Effector memory CD4-positive, alpha-beta T cell (primary cell): ENCODE measurements at places on chromosomes 7 and 10.

DNA sequence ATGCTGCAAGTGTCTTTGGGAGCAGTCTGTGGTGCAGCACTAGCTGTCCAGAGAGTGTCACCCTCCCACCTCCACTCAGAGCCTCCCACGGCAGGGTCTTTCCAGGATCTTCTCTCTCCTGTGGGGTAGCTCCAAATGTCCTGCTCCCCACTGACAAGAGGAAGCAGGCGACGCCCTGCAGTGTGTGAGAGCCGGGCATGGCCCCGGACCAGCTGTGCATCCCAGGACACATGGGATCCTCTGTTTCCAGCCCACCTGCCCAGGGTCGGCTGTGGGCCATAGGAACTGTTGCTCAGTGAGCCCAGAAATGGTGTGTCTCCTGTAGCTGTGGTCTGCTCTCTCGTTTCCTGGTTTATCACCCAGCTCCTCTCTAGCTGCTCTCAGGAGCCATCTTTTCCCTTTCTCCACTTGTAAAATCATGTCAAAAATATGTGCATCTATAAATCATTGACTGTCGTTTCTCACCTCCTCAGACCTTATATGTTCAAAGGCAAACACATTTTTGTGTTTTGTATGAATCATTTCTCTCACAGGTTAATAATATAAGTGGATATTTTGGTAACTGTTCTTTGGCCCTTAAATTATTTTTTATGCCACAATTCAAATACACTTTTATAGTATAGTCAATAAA lies 74.9 kb downstream of the VWC2 start:
- no peak for DNase-seq

DNA sequence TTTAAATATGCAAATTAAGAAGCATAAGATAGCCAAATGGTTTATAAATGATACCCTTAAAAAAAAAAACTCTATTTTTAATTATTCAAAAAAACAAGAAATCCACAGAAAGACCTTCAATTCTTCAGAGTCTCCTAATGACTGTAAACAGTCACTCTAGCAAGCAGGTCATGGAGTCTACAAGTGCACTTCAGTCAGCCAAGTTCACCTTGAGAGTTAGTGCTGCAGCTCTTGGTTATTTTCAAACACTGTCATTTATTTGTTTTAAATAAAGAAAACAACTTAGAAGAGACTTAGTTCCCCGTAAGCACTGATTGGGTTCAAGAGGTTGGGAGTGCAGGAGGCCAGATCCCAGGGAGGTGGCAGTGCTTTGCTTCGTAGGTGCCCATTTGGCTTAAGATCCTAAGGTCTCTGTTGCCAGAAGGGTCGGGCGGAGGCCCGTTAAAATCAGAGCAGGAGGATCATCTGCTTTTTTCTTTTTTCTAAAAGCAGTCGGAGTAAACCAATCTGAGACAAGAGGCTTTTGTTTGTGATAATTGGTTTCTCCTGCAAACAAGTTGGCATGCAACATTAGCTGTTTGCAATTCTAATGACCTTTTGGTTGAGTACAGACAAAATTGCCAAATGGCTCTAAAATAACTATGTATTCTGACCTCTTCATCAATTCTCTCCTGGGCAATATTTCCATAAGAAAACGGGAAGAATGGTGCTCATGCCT lies 86.4 kb upstream of the ELMO1 start:
- no peak for DNase-seq

GRCh38 chr10:67668448-67668847 lies 27.5 kb downstream of the CTNNA3 start:
- no peak for DNase-seq

GRCh38 chr7:130286881-130287280 lies 6.1 kb upstream of the CPA4 start:
- DNase-seq, result no peak

- no peak for DNase-seq
Measured at GRCh38 chr10:21814866-21815265, 188.7 kb downstream of the DNAJC1 start.

DNA sequence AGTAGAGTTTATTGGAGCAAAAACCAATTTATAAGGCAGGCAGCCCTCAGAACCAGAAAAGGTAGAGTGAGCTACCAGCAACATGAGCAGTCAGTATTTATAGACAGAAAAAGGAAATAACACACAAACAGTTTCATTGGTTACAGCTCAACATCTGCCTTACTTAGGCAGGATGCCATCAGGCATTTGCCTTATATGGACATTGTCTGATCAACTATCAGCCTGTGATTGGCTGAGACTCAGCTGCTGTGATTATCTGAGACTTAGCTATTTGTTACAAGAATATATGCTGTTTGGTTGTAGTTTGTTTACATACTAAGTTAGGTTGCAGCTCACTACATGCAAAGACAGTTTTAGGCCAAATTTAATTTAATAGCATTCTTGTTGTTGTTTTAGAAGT lies 60.4 kb upstream of the CDK1 start:
- DNase-seq, result no peak
